ENCODE measurements at places on chromosomes 16 and 17. TPM values are rescaled to one million over a fixed set of nuclear protein-coding genes. Genes with fewer than 3 reads are reported as not detected.

- DNase-seq: no peak
These were observed 46.2 kb downstream of the MEOX1 start for GRCh38 chr17:43615330-43616028.

GRCh38 chr16:49542946-49543630 is 169.5 kb downstream of the C16orf78 start:
- no peak for DNase-seq

- DNase-seq: no peak
These were observed 13.6 kb downstream of the ZC3H7A start for GRCh38 chr16:11783319-11784037.

GRCh38 chr16:88320947-88321634 is 61.7 kb upstream of the ZNF469 start:
- no peak for DNase-seq

DNA sequence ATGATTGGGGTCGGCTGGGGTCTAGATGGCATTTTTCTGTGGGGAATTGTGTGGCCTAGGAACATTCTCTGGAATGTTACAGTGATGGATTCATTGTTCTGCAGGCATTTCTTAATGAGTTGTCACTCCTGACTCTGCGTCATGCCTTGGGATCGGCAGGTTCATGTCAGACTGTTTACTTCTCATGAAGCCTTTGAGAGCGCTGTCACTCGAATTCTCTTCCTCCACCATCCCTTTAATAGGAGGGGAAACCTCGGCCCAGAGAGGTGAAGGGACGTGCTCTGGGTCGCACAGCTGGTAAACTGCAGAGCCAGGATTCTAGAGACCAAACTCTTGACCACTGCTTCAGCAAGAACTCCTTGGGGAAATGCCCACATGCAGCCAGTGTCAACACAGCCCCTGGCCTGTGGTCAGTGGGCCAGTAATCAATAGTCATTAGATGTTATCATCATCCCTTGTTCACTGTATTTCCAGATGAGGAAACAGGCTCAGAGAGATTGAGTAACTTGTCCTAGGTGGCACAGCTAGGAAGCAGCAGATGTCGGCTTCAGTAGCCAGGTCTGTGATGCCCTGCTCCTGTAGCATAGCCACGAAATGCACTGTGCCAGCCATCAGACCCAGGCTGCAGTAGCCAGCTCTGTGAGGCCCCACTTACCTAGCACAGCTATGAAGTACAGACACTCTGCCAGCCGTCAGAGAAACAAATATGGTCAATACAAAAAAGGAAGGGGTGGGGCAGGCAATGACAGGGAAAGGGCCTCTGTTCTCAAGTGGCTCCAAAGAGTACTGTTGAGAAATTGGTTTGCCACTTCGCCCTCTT is 259.0 kb downstream of the CPPED1 start:
- DNase-seq: no peak

DNA sequence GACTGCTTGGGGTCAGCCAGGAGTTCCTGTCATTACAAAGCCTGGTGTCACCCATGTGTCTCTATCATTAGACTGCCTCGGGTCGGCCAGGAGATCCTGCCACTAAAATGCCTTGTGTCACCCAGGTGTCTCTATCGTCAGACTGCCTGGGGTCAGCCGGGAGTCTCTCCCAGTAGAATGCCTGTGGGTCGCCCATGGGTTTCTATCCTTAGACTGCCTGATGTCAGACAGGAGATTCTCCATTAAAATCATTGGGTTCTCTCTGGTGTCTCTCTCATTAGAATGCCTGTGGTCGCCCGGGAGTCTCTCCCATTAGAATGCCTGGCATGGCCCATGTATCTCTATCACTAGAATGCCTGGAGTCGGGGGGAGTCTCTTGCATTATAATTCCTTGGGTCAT is 2231.0 kb downstream of the TP53TG3F start:
- DNase-seq: no peak

GRCh38 chr17:61144617-61145564 is 254.8 kb upstream of the TBX2 start:
- DNase-seq: no peak

- no peak for DNase-seq
These were observed 965 bp upstream of the TMC6 start for GRCh38 chr17:78129351-78130089.

DNA sequence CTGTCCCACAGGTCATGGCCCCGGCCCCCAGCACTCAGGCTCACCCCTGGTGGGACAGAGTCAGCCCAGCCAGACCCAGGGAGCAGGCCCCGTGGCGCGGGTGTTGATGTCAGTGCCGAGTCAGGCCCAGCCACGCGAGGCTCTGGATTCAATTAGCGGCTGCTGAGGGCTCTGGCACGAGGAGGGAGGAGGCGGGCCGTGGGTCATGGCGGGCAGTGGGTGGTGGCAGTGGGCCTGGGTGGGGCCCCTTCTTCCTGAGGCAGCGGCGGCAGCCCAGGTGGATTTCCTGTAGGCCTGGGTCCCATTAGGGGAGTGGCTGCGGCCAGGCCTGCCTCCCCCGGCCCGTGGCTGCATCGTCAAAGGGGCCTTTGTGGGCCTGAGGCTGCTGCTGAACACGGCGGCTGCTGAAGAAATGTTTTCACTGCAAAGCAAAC is 12.9 kb downstream of the VASN start:
- no peak for DNase-seq

DNA sequence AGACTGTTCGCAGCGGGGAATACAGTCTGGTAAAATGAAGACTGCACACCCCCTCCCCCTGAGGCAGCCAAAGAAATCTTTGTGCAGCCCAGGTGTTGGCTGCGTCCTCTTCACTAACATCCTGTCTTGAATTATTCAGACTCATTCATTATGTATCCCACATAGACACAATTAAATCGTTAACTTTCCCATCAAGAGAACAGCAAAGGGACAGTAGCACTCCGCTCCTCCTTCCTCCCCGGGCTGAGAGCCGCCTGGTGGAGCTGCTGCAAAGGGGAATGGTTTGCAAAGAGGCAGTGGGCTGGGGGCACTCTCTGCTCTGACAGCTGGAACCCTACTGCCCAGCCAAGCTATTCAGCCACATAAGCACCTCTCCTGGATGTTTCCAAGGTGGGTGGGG is 290.0 kb upstream of the SOX9 start:
- no peak for DNase-seq

The APPBP2 gene
- total RNA-seq: 19.9 TPM

The C1QTNF8 gene
- total RNA-seq: not detected

The IRF8 gene
- total RNA-seq: 2.2 TPM

Data from kidney epithelial cell (primary cell).